ENCODE measurements at places on chromosomes 11 and 22. TPM values are rescaled to one million over a fixed set of nuclear protein-coding genes. Genes with fewer than 3 reads are reported as not detected.

The GRIK4 gene
- total RNA-seq: not detected

The MLC1 gene
- not detected for total RNA-seq

The OR8B8 gene
- not detected for total RNA-seq

The OR2AG2 gene
- not detected for total RNA-seq

The OR2D2 gene
- not detected for total RNA-seq

The CREB3L1 gene
- total RNA-seq: not detected

DNA sequence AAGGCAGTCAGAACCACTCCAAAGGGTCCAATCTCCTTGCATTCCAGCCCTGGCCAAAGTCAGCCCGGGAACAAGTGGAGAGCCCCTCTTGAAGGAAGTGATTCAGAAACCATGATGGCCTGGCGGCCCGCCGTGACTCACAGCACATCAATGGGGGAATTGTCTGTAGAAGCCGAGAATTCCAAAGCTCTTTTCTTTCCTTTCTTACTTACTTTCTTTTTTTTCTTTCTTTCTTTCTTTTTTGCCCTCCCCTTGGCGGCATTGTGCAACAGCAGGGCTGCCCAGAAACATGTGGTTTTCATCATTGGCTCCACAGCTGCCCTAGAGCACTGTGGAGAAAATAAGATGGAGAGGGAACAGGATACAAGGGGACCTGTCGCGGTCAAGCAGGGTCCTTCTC is 140.2 kb upstream of the TIMP3 start:
- DNase-seq: no peak

DNA sequence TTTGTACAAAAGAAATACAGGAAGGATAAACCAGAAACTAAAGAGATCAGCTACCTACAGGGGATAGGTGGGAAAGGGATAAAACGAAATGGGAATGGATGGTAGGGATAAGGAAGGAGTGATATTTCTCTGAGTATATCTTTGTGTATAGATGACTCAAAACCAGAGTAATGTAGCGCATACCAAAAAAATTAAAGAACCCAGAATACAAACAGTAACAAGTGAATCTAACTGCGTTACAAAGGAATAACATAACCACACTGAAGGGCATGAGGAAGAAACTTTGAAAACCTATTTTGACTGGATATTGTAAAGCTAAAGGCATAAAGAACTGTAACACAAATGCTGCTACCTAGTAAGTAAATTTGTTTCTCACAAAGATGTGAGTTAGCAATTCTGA is 37.9 kb downstream of the MAPK1 start:
- DNase-seq: no peak

DNA sequence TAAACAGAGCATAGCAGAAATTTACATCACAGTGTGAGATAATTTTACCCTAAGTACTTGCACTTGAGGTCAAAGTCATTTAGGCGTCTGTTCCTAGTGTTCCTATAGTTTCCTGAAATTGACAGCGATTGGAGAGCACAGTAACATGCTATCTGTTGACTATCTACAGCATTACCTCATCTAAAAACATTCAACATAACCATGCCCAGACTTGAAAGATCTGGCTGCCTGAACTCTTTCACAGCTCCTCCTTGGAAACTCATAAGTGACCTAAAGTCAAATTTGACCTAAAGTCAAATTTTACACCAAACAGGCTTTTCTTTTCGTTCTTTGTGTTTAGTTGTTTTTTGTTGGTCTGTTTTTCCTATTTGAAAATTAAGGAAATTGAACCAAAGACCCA is 233.8 kb upstream of the UBASH3B start:
- DNase-seq: no peak

DNA sequence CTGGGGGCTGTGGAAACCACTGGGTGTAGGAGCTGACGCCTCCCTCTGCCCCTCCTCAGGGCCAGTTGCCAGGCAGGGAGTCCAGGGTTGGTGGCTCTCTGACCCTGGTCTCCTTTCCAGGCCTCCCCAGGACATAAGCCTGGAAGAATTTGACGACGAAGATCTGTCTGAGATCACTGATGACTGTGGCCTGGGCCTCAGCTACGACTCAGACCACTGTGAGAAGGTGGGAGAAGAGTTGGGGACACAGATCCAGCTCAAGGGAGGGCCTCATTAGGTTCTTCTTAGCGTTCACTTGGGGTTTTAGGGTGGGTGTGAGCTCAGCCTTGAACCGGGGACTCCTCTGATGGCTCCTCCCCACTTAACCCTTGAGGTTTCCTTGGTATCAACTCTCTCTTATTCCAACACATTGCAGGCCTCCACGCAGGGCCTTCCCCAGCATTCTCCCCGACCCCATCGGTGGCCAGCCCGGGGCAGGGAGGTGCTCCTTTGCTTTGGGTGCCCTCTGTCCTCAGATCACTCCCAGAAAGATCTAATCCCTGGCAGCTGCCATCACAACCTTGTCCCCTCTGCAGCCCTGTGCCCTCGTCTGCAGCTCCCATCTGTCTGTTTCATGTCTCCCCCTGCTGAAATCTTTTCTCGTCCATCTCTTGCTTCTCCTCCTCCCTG is 1.2 kb downstream of the MAPK8IP2 start:
- no peak for DNase-seq

DNA sequence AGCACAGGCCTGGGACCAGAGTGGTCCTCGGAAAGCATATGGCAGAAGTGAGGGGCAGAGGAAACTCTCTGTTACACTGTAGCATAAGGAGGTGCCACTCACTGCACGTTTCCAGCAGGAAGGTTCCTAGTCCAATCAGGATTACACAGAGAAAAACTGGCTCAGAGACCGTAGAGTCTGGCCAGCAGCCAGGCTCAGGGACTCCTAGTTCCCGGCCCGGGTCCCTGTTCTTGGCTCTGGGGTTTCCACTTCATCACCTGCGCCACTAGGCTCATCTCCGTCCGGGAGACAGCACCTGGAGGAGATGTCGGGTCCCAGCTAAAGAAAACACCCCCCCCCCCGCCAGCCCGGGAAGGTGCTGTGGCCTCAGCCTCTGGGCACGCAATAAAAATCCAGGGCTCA is 1.1 kb downstream of the TTLL12 start:
- DNase-seq: no peak

GRCh38 chr22:26549902-26550497 is 37.7 kb upstream of the TFIP11 start:
- no peak for DNase-seq

DNA sequence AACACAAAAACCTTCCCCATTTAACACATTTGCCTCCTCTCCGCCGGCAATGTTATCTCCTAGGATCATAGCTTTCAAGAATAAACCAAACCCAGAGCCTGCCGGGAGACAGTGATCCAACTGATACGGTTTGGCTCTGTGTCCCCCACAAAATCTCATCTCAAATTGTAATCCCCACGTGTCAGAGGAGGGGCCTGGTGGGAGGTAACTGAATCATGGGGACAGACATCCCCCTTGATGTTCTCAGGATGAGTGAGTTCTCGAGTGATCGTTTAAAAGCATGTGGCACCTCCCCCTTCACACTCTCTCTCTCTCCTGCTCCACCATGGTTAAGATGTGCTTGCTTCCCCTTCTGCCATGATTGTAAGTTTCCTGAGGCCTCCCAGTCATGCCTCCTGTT is 33.3 kb downstream of the RBFOX2 start:
- no peak for DNase-seq

GRCh38 chr11:27552341-27552740 is 45.8 kb upstream of the LIN7C start:
- DNase-seq: no peak

- DNase-seq: no peak
Observed at GRCh38 chr11:19546325-19546724, 166.3 kb upstream of the NAV2 start.

DNA sequence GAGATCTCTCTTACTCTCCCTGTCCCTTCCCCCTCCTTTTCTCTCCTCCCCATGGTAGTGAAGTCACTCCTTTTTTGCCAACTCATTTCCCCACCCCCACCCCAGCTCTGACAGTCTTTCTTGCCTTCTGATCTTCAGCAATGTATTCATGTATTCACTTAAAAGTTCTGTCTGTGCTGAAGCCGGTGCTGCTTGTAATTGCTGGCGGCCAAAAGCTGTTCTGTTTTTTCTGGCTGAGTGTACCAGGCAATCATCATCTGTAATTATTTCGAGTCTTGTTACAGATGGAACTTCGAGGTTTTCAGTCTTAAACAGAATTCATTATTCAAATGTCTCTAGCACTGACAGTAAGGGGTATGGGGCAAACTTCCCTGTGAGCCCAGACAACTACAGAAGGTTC is 99.5 kb downstream of the SPATA19 start:
- no peak for DNase-seq

All from activated CD4-positive, alpha-beta memory T cell treated with anti-CD3 and anti-CD28 coated beads for 36 hours (primary cell).